Mesothelial cell of epicardium (in vitro differentiated cells): ENCODE measurements at places on chromosomes 11 and 22. TPM values are rescaled to one million over a fixed set of nuclear protein-coding genes. Genes with fewer than 3 reads are reported as not detected.

The APOL4 gene
- 15.0 to 16.4 TPM (median 15.9 TPM) in 3 replicates for total RNA-seq

The POGLUT3 gene
- 39.6 to 41.5 TPM (median 40.1 TPM) in 3 replicates for total RNA-seq

The PAX6 gene
- not detected in 3 replicates for total RNA-seq

The MMP20 gene
- total RNA-seq: not detected in 3 replicates

The EFCAB6 gene
- total RNA-seq: 1.6 to 2.6 TPM (median 2.6 TPM) in 3 replicates

The KCNQ1OT1 gene
- total RNA-seq: 30.5 to 35.1 TPM (median 31.9 TPM) in 3 replicates

The DKK3 gene
- 29.5 to 30.0 TPM (median 29.7 TPM) in 3 replicates for total RNA-seq

The MB gene
- not detected in 3 replicates for total RNA-seq

The ELFN2 gene
- total RNA-seq: 4.1 to 4.2 TPM (median 4.1 TPM) in 3 replicates

The IGLL1 gene
- not detected in 3 replicates for total RNA-seq

The GPHA2 gene
- not detected in 3 replicates for total RNA-seq

The SIK2 gene
- 17.1 to 18.7 TPM (median 17.1 TPM) in 3 replicates for total RNA-seq

DNA sequence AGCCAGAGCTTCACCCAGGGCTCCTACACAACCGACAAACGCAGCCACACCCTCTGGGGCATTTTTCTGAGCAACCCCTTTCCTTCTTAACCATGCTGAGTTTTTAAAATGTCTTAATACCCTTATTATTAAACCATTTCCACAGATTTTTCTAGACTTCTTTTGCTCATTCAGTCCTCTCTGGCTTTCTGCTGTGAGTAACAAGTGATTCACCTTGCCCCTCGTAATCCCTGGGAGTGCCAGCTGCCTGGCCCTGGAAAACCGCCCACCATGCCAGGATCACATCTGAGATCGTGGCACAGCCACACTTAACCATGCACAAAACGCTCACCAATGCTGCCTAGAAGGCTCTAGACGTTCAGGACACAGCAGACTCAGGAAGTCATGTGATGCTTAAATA is 25.4 kb downstream of the YPEL1 start:
- no peaks in the 10 kb centered on the region for H3K27me3 ChIP-seq
- no peak overlapping the region for H3K4me3 ChIP-seq
- no peak overlapping the region for H3K27ac ChIP-seq
- DNase-seq: no peak
- peaks cover 10% of the 10 kb centered on the region for H3K36me3 ChIP-seq
- peaks cover 17% of the 10 kb centered on the region for H3K4me1 ChIP-seq

DNA sequence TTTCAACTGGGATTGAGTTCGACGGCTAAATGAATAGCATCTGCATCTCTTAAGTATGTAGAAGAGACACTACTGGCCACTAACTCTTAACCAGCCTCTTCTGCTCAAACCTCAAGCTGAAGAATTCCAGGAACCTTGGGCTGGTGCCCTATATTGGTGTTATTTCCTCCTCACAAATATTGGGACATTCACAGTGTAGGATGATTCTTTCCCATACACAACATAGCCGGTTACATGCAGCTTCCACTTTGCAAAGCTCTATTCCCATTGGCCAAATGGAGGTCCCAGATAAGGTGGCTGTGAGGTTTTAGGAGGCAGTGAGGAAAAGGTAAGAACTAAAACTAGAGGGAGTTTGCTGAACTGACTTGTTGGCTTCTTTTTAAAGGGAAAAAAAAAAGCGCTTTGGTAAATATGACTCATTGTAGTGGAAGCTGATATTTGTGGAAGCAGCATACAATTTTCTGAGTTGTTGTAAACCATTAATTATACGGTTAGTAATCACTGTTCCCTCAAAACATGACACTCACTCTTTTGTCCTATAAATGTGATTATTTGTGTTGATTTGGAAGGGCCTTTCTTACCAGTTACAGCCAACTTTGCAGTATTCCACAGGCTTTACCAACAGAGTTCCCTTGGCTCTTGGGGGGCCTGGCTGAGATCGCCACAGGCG is 17.6 kb downstream of the C22orf31 start:
- H3K27me3 ChIP-seq: no peaks in the 10 kb centered on the region
- H3K4me1 ChIP-seq: peaks cover 15% of the 10 kb centered on the region
- H3K36me3 ChIP-seq: peaks cover 28% of the 10 kb centered on the region
- H3K27ac ChIP-seq: peak overlapping the region; percentile 21
- DNase-seq: no peak

- peaks cover 47% of the 10 kb centered on the region for H3K4me1 ChIP-seq
- H3K36me3 ChIP-seq: no peaks in the 10 kb centered on the region
- H3K27ac ChIP-seq: no peak overlapping the region
- H3K27me3 ChIP-seq: peaks cover 5% of the 10 kb centered on the region
- DNase-seq: no peak
Measured at GRCh38 chr11:8066036-8066910, 14.7 kb upstream of the TUB start.

GRCh38 chr11:76234021-76234415 is 27.7 kb upstream of the WNT11 start:
- H3K36me3 ChIP-seq: no peaks in the 10 kb centered on the region
- no peak for DNase-seq
- peaks cover 5% of the 10 kb centered on the region for H3K27me3 ChIP-seq
- H3K27ac ChIP-seq: no peak overlapping the region
- H3K4me1 ChIP-seq: peaks cover 2% of the 10 kb centered on the region

GRCh38 chr11:71330349-71330748 is 78.0 kb upstream of the SHANK2 start:
- no peak overlapping the region for H3K4me3 ChIP-seq
- H3K36me3 ChIP-seq: no peaks in the 10 kb centered on the region
- DNase-seq: no peak
- H3K27me3 ChIP-seq: peaks cover 4% of the 10 kb centered on the region
- H3K27ac ChIP-seq: no peak overlapping the region

DNA sequence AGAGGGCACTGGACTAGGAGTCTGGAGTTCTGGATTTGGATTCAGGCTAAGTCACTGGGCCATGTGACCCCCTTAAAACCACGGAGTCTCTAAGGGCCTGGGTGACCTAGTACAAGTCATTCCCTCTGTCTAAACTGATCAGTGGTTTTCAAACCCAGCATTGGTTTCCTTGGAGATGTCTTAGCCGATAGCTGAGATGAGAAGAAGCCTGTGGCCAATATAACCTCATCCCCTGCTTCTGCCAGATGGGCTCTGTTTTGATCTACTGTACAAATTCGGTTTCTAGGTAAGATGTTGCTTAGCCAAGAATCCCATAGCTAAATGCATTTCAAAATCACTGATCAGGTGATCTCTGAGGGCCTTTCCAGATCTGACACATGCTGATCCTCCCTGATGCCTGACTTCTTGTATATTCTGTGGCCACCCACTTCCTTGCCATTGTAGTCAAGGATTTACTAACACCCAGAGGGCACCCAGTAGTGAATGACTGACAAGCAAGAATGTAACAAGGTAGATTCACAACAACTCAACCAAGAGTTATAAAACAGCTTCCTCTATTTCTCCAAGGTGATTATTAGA is 53.1 kb downstream of the GALNT18 start:
- no peak for DNase-seq
- peaks cover 2% of the 10 kb centered on the region for H3K4me1 ChIP-seq
- H3K27me3 ChIP-seq: peaks cover 19% of the 10 kb centered on the region
- no peak overlapping the region for H3K27ac ChIP-seq

DNA sequence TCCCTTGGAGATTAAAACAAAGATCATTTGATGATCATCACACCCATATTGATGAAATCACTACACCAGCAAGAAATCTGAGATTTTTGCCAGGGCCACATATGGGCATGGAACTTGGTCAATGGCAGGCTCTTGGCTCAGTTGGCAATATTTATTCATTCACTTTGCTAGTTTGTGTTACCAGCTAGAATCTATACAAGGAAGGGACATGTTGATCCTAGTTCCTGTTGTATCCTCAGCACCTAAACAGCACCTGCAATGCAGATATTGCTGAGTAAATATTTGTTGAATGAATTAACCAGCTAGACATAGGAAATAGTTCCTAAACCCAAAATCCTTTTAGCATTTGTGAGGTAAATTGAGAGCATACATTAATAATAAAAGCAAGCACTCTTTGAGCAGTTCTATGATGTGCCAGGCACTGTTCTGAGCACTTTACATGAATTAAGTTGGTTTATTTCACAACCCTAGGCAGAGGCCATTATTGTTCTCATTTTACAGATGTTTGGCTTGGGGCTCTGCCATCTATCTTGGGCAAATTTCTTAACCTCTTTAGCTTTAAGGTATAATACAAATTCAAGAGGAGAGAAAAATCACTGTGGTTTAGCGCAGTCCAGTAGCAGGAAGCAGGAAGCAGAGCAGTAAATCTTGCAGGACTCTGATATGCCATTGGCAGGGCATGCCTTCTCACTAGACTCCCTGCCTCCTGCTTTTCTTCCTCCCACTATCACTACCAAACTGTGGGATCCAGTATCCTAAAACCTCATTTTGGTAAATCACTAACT is 1.6 kb downstream of the TRIM68 start:
- H3K36me3 ChIP-seq: peaks cover 18% of the 10 kb centered on the region
- peak overlapping the region; percentile 89 for H3K4me3 ChIP-seq
- H3K27me3 ChIP-seq: peaks cover 4% of the 10 kb centered on the region
- H3K4me1 ChIP-seq: peaks cover 18% of the 10 kb centered on the region
- peak overlapping the region; percentile 95 for H3K27ac ChIP-seq

GRCh38 chr22:22894740-22895731 is 7.4 kb downstream of the IGLL5 start:
- H3K4me1 ChIP-seq: peaks cover 5% of the 10 kb centered on the region
- no peaks in the 10 kb centered on the region for H3K36me3 ChIP-seq
- peaks cover 85% of the 10 kb centered on the region for H3K27me3 ChIP-seq

GRCh38 chr11:117183724-117184349 is 5.3 kb downstream of the SIDT2 start:
- no peak overlapping the region for H3K27ac ChIP-seq
- H3K36me3 ChIP-seq: peaks cover 7% of the 10 kb centered on the region
- DNase-seq: no peak

DNA sequence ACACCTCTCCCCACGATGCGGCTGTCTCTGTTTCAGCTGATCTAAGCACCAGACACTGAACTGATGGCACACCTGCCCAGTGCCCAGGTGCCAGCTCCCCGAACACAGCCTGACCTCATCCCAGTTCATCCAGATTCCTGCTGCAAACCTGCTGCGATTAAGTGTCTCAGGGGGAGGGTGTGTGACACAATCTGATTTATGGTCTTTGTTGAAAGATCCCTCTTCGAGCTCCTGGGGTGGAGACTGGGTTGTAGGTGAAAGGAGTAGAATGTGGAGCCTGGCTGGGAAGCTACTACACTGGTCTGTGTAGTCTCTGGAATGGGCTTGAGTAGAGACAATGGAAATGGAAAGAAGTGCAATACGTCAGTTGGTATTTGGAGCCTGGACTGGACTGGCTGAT is 390.3 kb downstream of the SHANK2 start:
- no peak for DNase-seq
- peaks cover 11% of the 10 kb centered on the region for H3K27me3 ChIP-seq
- peaks cover 1% of the 10 kb centered on the region for H3K4me1 ChIP-seq
- H3K36me3 ChIP-seq: no peaks in the 10 kb centered on the region
- H3K4me3 ChIP-seq: no peak overlapping the region

DNA sequence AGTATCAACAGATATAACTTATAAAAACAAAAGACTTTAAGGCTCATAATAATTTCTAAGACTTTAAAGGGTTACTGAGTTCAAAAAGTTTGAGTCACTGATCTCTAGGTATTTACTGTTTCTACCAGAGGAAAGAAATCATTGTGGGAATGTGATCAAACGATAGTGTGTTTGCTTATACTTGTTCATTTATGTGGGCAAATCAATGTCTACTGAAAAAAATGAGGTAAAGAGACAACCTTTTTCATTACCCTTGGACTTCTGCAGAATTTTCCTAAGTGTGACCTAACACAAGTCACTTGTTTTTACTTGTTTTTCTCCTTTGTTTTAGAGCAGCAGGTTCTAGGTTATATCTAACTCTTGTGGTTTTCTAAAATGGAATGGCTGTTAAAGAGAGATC is 65.4 kb downstream of the PRR5L start:
- no peak for DNase-seq
- H3K4me1 ChIP-seq: peaks cover 39% of the 10 kb centered on the region
- H3K27ac ChIP-seq: peak overlapping the region; percentile 93
- H3K27me3 ChIP-seq: no peaks in the 10 kb centered on the region

- no peaks in the 10 kb centered on the region for H3K36me3 ChIP-seq
- peaks cover 14% of the 10 kb centered on the region for H3K4me1 ChIP-seq
- H3K4me3 ChIP-seq: no peak overlapping the region
Measured at GRCh38 chr11:76685831-76686230, 15.3 kb upstream of the LRRC32 start.

- H3K27ac ChIP-seq: no peak overlapping the region
- no peak overlapping the region for H3K4me3 ChIP-seq
- H3K4me1 ChIP-seq: no peaks in the 10 kb centered on the region
- DNase-seq: no peak
- no peaks in the 10 kb centered on the region for H3K27me3 ChIP-seq
- peaks cover 16% of the 10 kb centered on the region for H3K36me3 ChIP-seq
Measured at GRCh38 chr11:10500757-10501684, 40.0 kb downstream of the RNF141 start.

DNA sequence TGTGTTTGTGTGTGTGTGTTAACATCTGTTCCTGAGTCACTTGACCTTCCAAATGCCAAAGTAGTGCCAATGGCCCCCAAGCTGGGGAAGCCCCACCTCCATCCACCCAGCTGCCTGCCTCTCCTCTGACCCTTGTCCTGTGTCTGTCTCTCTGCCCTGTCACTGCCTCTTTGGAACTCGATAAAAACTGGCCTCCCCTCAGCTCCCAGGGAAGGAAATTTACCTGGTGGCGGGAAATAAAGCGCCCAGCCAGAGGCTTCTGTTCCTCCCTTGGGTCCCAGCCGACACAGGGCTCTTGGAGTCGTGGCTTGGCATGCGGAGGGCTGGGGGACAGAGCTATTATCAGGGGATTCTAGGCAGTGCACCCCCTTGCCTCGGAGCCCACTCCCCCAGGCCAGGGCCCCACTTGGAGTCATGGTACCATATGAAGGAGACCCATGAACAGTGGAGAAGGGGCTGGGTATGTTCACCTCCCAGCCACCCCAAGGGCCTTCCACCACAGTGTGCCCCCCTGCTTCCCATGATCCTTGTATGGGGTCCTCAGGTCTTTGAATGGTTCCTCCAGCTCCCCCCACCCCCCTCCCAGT is 6.2 kb downstream of the KCNC1 start:
- peaks cover 44% of the 10 kb centered on the region for H3K27me3 ChIP-seq
- H3K4me1 ChIP-seq: no peaks in the 10 kb centered on the region
- H3K27ac ChIP-seq: no peak overlapping the region
- no peaks in the 10 kb centered on the region for H3K36me3 ChIP-seq
- no peak for DNase-seq

GRCh38 chr11:8642196-8642841 is 40.1 kb downstream of the TRIM66 start:
- H3K27ac ChIP-seq: no peak overlapping the region
- H3K4me1 ChIP-seq: peaks cover 5% of the 10 kb centered on the region
- H3K36me3 ChIP-seq: peaks cover 9% of the 10 kb centered on the region
- no peak for DNase-seq
